Activated CD4-positive, alpha-beta T cell treated with anti-CD3 and anti-CD28 coated beads, Interleukin-2, Interleukin-4, amounts not matched to agents 100 ng/mL and 50 ng/mL, durations not matched to agents 16 hours and 8 hours (primary cell): ENCODE measurements at places on chromosomes 12 and 14.

- no peak for DNase-seq
These were observed 182.0 kb upstream of the DCN start for GRCh38 chr12:91364471-91365184.

DNA sequence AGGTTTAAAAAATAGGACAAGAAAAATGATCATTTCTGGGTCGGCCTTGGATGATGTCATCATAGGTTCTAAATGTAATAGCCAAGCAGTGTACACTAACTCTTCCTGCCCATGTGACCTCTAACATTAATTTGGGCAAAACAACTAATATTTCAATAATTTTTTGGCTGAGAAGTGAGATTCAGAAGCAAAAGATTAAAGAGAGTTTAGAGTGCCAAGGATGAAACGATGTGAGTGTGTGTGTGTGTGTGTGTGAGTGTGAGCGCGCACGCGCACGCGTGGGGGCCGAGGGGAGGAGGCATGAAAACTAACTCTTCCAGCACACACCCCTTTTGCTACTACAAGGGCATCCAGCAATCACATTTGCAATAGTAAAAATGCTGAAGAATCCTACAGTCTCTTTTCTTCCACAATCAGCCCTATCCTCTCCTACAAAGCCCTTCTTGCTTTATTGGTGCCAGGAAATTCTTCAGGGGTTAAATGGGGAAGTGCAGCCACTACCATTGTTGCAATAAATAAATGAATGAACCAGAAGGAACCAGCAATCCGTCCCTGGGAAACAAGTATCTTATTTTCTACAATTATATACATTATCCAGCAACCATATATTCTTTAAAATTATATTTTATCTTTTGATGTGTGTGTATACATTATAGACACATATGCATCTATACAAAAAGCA lies 52.9 kb downstream of the PEBP1 start:
- no peak for DNase-seq

GRCh38 chr12:51683763-51684357 lies 92.8 kb downstream of the SCN8A start:
- DNase-seq, result no peak

- DNase-seq, result no peak
These were observed 3.4 kb downstream of the GPX2 start for GRCh38 chr14:64938972-64939816.

GRCh38 chr12:108116254-108116653 lies 12.8 kb upstream of the WSCD2 start:
- no peak for DNase-seq

GRCh38 chr14:22384974-22385526 lies 204.0 kb downstream of the DAD1 start:
- DNase-seq, result no peak

DNA sequence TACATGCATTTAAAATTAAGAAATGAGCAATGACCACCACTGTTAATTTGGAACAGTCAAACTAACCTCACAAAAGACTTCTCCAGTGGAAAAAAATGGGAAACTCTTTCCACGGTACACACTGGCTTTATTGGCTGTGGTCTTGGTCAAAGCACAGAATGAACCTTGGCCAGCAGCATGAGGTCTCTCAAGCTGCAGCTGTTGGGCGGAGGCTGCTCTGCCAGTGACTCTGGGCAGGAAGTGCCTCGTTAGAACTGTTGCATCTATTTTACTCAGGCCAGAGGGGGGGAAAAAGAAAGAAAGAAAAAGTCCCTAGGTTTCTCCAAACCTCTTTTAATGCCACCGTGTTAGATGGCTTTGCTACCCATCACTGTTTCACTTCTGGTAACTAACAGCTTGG lies 279.8 kb upstream of the DIO2 start:
- DNase-seq, result peak; percentile 6

GRCh38 chr12:106986135-106986534 lies 811 bp downstream of the MTERF2 start:
- no peak for DNase-seq

DNA sequence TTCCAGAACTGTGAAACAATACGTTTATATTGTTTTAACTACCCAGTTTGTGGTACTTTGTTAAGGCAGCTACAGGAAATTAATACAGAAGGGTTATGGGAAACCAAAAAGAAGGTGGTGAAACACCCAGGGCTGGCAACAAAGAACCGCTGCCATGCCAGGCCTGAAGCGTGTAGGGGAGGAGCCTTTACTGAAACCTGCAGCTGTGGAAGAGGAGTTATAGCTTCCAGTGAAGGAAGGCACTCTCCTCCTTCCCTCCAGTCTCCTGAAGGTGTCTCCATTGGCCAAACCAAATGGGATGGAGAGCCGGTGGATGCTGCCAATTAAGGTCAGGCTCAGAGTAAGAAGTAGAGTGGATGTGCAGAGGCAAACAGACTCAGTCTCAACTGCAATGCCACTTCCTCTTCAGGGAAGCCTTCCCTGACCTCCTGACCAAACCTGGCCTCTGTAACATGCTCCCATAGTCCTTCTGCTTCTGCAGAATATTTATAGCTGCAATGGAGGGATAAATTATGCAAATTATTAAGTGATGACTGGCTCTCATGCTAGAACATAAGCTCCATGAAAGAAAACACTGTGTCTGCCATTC lies 168.3 kb downstream of the DAD1 start:
- no peak for DNase-seq

DNA sequence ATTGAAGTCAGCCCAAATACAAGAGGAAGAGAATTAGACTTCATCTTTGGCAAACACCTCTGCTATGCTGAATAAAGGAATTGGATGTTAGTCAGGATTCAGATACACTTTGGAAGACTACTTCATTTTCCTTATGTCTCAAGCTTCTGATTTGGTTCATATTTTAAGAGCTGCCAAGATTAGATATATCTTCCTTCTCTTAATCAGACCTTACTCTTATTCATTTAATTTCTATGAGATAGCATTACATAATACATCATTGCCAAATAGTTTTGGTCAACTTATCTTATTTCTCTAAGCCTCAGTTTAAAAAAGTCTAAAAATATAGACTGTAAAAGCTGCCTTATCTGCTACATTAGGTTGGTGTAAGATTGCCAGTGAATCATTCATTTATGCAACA lies 330.6 kb upstream of the NAV3 start:
- no peak for DNase-seq

- no peak for DNase-seq
These were observed 663.8 kb downstream of the C12orf50 start for GRCh38 chr12:87365423-87365822.

DNA sequence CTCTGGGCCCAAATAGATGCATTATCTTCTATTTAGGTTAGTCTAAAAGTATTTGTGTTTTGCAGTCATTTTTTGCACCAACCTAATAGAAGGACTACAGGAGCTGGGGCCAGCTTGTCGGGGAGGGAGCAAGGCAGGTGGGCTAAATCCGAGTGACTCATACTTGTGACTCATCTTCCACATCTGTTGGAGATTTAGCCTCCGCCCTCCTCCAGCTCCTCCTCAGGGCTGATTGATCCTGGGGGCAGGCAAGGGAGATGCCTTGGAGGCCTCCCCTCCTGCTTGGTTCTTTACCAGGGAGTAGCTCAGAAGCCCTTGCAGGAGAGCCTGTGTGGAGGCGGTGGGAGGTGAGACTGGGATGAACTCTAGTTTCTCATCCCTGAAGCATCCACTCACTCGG lies 27.9 kb downstream of the RHOF start:
- DNase-seq, result no peak

DNA sequence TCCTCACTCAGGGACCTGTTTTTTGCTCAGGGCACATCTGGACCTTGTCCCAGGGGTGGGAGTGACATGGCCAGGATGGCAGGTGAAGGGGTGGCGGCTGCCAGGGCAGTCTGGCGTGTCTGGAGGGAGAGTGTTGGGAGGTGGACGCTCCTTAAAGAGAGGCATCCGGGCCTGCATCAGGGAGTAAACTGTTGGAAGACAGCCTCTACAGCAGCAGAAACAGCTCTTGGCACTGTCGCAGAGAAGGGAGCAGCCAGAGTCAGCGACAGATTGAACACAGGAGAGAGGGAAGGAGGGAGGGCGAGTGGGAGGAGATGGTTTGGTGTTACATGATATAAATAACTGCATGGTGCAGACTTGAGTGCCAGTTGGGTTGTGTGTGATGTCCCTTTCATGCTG lies 52.8 kb downstream of the IGF1 start:
- DNase-seq, result no peak

- DNase-seq, result no peak
These were observed 322.6 kb upstream of the TMEM132C start for GRCh38 chr12:127944211-127944899.

GRCh38 chr12:32120419-32120818 lies 13.8 kb downstream of the BICD1 start:
- DNase-seq, result peak; percentile 31
